ENCODE measurements at places on chromosomes 6 and 20.

DNA sequence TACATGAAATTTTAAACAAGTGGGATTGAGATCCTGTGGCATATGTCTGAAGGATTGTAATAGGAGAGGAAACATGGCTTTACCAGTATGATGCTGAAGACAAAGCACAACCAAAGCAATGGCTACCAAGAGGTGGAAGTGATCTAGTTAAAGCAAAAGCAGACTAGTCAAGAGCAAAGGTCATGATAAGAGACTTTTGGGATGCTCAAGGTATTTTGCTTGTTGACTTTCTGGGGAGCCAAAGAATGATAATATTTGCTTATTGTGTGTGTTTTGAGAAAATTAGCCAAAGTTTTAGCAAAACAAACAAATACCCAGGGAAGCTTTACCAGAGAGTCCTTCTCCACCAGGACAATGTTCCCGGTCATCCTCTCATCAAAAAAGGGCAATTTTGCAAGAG, 20.3 kb downstream of the SLC16A10 start:
- H3K4me3 ChIP-seq: no peak overlapping the region
- no peaks in the 10 kb centered on the region for H3K4me1 ChIP-seq
- peaks cover 12% of the 10 kb centered on the region for H3K27me3 ChIP-seq
- DNase-seq: no peak

- H3K4me3 ChIP-seq: no peak overlapping the region
- H3K27me3 ChIP-seq: peaks cover 1% of the 10 kb centered on the region
- H3K27ac ChIP-seq: no peak overlapping the region
These were observed 12.2 kb downstream of the SAYSD1 start for GRCh38 chr6:39102821-39103136.

DNA sequence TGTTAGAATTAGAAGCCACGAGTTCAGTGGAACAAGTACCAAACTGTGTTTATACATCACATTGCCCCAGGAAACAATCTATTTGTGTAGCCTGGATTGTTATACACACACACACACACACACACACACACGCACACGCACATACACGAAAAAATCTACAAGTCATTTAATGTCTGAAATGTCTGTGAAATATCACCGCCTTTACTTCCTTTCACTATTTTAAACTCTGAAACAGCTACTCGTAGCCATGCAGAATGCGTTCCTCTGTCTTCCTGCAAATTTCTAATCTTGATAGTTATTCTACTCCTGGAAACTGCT, 84.4 kb upstream of the SCAF8 start:
- no peaks in the 10 kb centered on the region for H3K36me3 ChIP-seq
- no peak for DNase-seq
- H3K27me3 ChIP-seq: peaks cover 9% of the 10 kb centered on the region
- H3K27ac ChIP-seq: no peak overlapping the region

- H3K27ac ChIP-seq: no peak overlapping the region
- peaks cover 13% of the 10 kb centered on the region for H3K27me3 ChIP-seq
- no peak for DNase-seq
- peaks cover 2% of the 10 kb centered on the region for H3K36me3 ChIP-seq
- peak overlapping the region; percentile 38 for H3K4me3 ChIP-seq
- peaks cover 6% of the 10 kb centered on the region for H3K4me1 ChIP-seq
These were observed 811 bp upstream of the RSPO4 start for GRCh38 chr20:1002682-1003561.

GRCh38 chr6:166335378-166336302, 6.7 kb downstream of the SFT2D1 start:
- no peak overlapping the region for H3K27ac ChIP-seq
- H3K4me3 ChIP-seq: no peak overlapping the region
- peaks cover 16% of the 10 kb centered on the region for H3K36me3 ChIP-seq
- peaks cover 57% of the 10 kb centered on the region for H3K4me1 ChIP-seq
- no peaks in the 10 kb centered on the region for H3K27me3 ChIP-seq
- no peak for DNase-seq
